ENCODE measurements at places on chromosomes 2 and 18.

GRCh38 chr18:34495506-34495905 is 214.6 kb upstream of the DTNA start:
- no peak for DNase-seq

DNA sequence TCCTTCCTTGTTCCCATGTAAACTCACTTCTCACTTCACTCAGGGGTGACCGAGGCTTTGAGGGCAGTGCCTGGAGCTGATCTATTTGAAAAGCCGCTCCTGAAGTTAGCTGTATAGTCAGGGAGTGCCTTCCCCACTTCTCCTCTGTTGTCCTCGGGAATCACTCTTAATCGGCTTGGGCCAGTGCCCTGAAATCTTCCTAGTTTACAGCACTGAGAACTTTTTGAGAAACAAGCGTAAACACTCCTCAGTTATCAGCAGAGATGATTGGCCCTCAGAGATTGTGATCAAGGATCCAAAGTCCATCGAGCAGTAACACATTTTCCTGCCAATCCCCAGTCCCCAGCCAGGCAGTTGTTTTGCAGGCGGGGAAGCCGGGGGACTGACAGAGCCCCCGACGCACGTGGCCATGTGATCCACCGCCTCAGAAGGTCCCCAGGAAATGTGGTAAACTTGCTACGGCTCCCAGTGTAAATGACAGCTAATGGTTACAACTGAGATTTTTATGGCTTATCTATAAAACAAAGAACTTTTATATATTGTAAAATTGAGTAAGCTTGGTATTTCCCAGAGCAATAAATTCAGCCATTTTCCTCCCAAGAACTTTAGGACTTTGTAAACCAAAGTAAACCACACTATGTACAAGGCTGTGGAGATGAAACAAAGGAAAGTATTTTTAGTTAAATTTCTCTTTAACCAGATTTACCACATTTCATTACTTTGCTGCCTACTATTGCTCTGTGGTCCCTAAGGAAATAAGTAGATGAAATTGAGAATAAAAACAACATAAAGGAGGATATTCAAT is 53.5 kb downstream of the C18orf63 start:
- DNase-seq: no peak

GRCh38 chr2:33927756-33928155 is 328.7 kb upstream of the FAM98A start:
- DNase-seq: no peak

GRCh38 chr2:225042800-225043167 is 516 bp upstream of the DOCK10 start:
- no peak for DNase-seq
